ENCODE measurements at places on chromosomes 1 and 21.
A peak's percentile ranks its signal among the peaks of the same experiment; 100 is the strongest.

GRCh38 chr21:27257908-27258556 lies 291.1 kb upstream of the ADAMTS5 start:
- no peak for DNase-seq

DNA sequence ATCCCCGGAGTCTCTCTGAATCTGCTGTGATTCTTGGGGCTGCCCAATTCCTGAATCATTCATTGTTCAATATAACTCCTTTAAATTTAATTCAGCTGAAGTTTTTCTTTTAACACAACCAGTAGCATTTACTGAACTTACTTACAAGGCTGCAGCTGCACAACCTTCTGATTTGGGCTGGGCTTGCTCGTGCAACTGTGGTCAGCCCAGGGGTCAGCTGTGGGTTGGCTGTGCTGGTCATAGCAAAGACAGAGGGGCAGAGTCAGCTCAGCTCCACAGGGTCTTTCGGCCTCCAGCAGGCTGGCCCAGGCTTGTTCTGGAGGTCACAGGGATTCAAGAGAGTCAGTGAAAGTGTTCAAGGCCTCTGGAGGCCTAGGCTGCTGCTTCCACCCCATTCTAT lies 186.1 kb downstream of the MATN1 start:
- no peak for DNase-seq

DNA sequence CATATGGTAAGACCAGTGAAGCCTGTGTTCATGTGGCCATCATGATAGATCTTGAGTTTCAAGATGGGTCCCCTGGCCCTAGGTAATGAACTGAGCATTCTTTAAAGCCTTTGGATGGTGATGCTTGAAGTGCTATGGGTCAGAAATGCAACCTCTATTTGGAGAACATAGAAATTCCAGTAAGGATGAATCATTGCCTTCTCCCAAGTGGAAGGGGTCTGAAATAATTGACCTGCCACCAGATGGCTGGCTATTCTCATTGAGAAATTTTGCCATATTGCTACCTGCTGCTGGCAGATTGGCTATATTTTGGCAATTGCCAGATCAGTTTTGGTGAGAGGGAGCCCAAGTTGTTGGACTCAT lies 739 bp upstream of the IFI6 start:
- DNase-seq: no peak

GRCh38 chr1:19936061-19936750 lies 12.8 kb upstream of the PLA2G2E start:
- no peak for DNase-seq

- DNase-seq: no peak
Measured at GRCh38 chr1:43229826-43230780, 39.7 kb upstream of the TMEM125 start.

GRCh38 chr1:35556484-35557117 lies 602 bp downstream of the KIAA0319L start:
- DNase-seq: peak; percentile 32

DNA sequence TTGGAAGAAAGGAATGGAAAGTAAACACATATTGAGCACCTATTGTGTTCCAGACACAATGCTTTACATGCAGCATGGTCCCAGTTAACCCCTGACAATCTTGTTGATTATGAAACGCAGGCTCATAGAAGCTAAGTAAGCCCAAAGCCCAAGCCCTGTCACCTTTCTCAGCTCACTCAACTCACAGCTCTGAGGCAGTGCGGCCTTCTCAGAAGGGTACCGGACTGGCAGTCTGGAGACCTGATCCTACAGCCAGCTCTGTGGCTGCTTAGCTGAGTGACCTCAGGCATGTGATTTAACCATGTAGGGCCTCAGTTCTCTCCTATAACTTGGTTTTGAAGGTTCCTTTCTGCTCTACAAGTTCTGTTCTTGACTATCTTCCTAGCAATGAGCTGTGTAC lies 464 bp upstream of the RNASEL start:
- DNase-seq: no peak

DNA sequence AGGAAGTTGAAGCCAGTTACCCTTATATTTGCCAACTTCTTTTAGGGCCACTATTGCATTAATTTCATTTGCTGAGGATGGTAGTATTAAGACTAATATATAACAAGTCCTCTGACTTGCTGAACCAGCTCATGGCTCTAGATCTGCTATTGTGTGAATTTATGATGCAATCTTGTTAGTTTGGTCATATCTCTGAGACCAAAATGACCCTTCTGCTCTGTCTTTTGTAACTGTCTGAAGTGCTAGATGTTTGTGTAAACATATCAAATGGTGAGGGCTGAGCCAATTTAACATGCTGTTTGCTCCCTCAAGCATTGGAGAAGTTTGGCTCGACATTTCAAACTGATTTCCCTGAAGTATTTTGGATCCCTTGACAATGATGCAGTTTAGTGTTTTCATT lies 106.9 kb upstream of the PTGFR start:
- DNase-seq: no peak

DNA sequence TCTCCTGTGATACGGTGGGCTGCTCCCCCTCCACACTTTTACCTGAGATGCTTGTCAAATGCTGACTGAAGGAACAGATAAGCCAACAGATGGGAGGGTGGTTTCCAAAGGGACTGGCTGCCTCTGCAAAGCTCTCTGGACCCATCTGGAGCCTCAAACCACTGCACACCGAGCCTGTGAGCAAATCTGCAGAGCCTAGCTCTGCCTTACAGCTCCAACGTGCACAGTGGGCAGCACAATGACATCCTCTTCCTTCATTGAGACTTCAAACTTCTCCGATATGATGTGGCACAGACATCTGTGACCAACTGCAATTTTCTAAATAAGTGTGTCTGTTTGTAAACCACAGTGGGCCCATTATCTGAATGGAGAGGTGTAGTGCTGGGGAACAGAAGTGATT lies 26.2 kb upstream of the KNCN start:
- peak; percentile 50 for DNase-seq

DNA sequence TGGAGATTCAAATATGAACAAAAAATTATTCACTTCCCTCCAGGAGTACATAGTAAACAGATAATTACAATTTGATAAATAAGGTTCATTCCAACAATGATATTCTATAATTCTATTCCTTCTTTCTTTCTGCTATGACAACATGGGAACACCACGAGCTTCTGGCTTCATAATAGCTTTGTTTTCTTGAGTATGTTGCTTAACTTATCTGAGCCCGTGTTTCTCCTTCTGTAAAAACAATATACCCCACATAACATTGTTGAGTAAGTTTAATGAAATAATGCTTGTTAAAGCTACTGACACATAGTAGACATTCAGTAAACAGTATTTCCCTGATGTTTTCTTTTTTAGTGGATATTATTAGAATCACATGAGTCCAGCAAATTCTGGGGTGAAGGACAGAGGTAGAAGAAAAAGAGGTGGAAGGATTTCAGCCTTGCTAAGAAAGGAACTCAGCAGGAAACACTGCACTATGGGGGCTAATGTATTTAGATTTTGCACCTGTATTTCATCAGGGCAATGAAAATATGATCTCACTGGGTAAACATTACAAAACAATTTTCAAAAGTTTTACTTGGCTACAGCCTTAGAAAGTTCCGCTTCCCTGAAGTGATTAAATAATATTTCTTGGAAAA lies 430.8 kb upstream of the C1orf87 start:
- no peak for DNase-seq

GRCh38 chr1:230068952-230069684 lies 2.1 kb downstream of the GALNT2 start:
- peak; percentile 35 for DNase-seq

GRCh38 chr1:202225131-202225530 lies 31.5 kb downstream of the LGR6 start:
- DNase-seq: no peak

GRCh38 chr1:191636345-191636744 lies 521.9 kb upstream of the RGS18 start:
- no peak for DNase-seq

GRCh38 chr1:66968574-66968973 lies 43.8 kb downstream of the MIER1 start:
- DNase-seq: no peak

DNA sequence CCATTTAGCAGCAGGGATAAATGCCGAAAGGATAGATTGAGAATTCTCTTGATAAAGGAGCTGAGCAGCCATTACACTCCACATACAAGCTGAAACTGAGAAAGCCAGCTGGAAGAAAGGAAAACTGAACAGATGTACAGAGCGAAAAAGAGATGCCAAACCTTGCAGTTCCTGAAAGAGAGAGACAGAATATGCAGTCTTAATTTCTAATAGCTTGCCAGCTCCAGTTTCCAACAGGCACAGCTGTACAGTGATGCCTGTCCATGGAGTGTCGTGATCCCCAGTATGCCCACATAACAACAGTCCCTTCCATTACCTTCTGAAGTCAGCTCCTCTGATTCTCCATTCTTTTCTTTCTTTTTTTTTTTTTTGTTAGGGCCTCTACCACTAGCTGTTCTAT lies 22.7 kb downstream of the ABL2 start:
- DNase-seq: no peak

DNA sequence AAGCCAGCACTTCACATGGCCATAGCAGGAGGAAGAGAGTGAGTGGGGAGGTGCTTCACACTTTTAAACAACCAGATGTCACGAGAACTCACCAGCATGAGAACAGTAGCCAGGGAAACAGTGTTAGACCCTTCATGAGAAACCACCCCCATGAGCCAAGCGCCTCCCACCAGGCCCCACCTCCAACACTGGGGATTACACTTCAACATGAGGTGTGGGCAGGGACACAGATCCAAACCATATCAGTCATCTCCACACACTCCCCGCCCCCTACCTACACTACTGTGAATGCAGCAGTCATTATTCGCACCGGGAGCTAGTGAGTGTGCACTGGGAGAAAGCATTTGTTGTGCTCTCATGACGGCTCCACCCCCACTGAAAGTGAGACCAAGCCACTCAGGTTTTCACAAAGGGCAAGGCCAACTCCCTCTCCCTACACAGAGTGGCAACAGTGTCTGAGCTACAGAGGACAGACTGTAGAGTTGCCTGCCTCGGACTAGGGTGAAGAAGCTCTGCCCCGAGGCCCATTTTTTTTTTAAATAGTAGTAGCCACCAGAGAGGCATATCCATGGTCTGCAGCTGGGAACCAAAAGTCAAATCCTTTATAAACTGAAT lies 125.6 kb downstream of the BARHL2 start:
- DNase-seq: no peak

GRCh38 chr1:208159555-208160258 lies 84.5 kb downstream of the PLXNA2 start:
- DNase-seq: no peak

DNA sequence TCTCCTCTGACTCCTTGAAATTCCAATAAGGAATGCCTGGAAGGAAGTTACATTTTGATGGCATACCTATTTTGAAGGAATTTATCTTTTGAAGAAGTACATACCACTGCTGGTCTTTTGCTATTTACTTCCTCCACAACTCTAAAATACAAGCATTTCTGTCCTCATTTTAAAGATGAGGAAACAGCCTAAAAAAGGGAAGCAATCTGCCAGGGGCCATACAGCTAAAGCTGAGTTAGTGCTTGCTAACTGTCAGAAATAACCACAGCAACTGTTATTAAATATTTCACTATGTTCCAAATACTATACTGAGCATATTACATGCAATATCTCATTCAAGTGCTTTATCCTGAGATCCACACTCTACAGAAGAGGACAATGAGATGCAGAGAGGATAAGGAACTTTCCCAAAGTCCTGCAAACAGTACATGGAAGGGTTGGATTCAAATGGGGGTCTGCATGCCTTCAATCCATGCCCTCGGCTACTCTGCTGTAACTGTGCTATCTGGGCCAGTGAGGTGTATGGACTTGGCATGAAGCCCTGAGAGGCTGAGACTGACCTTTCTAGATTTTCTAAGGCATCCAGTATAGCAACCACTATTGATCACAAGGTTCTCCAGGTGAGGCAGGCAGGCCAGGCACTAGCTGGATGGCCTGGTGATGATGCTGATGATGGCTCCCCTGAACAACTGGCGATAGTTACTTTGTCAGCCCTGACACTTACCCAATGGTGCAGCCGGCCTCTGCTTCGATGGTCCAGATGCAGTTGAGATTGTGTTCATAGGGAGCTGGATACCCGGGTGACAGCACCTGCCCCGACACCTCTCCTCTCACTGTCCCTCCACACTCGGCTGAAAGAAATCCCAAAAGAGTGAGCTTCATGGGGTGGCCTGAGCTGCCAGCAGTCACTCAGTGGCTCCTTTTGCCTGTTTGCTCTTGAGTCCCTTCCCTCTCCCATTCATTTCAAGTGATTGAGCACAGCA lies 171.4 kb upstream of the HMGB4 start:
- no peak for DNase-seq

DNA sequence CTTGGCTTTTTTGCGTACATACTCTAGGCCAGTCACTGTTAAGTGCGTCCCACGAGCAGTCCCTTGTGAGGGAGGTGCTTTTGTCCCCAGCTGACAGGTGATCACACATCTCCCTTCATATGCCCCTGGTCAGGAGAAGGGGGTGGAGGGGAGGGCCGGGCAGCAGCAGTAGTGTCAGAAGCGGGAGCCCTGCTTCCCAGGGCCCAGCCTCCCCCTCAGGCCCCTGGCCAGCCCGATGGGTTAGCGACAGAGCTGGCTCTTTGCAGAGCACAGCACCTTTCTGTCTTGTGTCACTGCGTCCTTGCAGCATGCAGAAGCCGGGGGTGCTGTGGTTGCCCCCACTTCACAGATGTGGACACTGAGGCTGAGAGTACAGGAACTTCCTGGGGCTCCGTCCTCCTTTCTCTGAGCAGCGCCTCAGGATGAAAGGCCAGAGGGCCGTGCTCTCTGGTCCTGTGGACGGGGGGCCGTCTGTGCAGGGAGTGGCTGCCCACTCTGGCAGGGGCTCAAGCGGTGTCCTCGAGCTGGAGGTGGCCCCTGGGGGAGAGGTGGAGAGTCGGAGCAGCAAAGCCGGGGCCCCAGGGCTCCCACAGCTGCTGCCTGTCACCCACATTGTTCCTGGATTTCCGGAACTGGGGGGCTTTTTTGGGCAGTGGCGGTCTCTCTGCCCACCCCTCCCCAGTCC lies 5.9 kb downstream of the TMEM201 start:
- DNase-seq: no peak

Data from activated CD4-positive, alpha-beta T cell treated with anti-CD3 and anti-CD28 coated beads, Interleukin-10, Interleukin-2, amounts not matched to agents 100 ng/mL and 50 ng/mL, durations not matched to agents 16 hours and 8 hours (primary cell).